Ureter (tissue), 1 donor: ENCODE measurements at places on chromosomes 6 and 20.

DNA sequence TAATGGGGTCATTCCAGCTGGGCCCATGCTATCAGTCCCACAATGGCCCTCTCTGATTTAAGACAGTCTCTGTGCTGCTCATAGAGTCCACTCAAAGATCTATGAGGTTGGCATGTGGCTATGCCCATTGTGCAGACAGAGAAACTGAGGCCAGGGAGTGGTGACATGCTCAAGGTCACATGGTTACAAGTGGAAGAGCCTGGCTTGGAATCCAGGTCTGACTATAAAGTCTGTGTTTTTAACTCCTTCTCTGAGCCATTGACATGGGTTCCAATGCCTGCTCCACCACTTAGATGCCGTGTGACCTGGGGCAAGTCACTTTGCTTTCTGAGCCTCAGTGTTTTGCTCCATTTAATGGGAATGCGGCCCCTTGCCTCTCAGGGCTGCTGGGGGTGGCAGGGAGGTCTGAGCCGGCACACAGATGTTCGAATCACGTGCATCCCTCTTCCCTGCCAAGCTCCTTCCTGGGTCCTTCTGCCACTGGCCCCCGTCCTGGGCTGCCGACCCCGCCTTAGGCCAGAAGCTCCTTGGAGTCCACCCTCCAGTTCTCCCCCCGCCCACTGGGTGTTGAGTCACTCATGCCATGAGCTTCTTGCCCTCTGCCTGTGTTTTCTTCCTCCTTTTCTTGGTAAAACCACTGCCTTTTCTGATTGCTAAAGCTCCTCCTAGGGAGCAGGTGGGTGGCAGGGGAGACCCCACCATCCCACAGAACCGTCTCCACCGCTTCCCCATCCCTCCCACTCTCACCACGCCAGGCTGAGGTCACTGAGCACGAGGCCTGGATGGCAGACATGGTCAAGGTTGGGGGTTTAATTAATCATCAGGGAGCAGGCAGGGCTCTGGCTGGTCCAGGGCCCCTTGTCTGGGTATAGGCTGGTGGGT lies 35.7 kb downstream of the CEBPB start:
- no peak for DNase-seq

DNA sequence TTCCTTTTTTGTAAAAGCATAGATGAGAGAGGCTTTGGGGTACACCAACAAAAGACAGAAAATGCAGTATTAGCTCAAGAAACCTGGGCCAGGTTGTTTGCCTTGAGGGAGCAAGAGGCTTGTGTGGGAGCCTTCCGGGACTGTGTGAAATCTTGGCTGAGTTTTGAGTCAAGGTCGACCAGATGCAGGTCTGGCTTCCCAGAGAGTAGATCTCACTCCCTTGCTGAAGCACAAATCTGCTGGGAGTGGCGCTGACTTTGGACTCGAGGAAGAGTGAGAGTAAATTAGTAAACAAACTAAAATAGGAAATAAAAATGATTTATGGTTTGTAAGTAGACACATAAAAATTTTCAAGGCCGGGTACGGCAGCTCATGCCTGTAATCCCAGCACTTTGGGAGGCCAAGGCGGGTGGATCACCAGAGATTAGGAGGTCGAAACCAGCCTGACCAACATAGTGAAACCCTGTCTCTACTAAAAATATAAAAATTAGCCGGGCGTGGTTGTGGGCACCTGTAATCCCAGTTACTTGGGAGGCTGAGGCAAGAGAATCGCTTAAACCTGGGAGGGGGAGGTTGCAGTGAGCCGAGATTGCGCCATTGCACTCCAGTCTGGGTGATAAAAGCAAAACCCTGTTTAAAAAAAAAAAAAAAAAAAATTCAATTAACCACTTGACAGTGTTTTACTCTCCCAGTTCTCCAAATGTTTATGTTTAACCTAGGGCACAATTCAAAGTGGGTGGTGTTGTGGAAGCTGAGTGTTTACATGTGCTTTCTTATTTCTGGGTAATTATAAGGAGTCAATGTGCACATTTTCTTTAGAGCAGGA lies 27.7 kb upstream of the EDN1 start:
- no peak for DNase-seq

GRCh38 chr20:14800707-14801425 lies 463.5 kb upstream of the FLRT3 start:
- no peak for DNase-seq

- DNase-seq, result no peak
These were observed 557.8 kb downstream of the HACE1 start for GRCh38 chr6:104301951-104302350.

- DNase-seq, result no peak
These were observed 31.5 kb downstream of the PMEPA1 start for GRCh38 chr20:57678340-57678739.

GRCh38 chr6:56214703-56215101 lies 32.7 kb downstream of the COL21A1 start:
- no peak for DNase-seq

GRCh38 chr6:12297363-12298016 lies 7.3 kb downstream of the EDN1 start:
- no peak for DNase-seq

- no peak for DNase-seq
These were observed 504.2 kb upstream of the ID4 start for GRCh38 chr6:19332806-19333460.

DNA sequence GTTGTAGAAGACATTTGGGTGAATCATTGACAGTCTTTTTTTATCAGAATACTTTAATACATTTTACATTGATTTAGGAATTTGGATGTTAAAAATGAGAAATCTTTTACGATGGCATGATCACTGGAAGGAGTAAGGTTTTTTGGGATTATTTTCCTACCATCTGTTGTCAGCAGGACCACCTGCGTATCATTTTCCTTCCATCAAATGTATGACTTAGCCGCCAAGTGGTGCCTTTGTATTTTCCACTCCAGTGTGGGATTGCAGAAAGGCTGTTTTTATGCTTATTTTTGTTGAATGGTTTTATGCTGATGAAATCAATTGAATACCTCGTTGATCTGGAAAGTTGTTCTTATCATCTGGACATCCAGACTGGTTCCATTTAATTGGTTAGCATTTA lies 35.8 kb downstream of the AKAP12 start:
- DNase-seq, result no peak

- no peak for DNase-seq
These were observed 79.3 kb downstream of the CAP2 start for GRCh38 chr6:17472653-17473183.

- no peak for DNase-seq
These were observed 14.7 kb upstream of the LAMA4 start for GRCh38 chr6:112269114-112269513.

DNA sequence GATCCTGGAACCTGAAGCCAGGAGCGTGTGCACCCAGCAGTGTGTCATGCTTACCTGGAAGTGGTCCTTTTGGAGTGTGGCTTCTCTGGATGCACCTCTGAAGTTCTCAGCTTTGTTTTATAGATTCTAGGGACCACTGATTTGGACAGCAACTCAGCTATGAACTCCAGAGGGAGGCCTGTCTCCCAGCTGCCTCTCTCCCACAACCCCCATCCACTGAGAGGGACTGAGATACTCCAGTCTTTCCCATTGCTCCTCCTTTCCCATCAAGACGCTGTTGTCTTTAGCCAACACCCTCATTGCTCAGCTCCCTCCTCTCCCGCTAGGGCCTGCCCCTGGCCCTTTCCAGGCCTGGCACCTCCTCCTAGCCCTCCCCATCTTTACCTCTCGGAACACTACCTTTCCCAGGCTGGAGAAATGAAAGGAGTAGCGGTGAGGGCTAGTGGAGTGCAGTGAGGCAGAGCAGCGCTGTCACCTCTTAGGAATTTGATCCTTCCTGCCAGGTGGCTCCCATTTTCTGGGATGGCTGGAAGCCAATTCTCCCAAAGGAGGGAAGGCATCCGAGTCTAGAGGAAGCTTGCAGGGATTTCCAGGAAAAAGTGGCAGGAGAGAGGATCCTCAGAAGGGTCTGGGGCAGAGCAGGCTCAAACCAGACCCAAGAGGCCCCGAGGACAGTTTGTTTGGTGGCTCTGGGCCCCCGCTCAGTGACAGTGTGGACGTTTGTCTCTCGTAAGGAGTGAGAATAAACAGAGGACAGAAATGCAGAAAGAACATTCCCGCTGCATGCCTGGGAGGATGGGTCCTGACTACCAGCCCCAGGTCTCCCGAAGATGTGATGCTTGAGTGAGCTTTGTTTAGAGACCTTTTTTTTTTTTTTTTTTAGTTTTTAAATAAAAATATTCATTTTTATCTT lies at the start of gene LRRN4:
Gene LRRN4, minus strand, starts transcription at position 285 of the 913 bp plus-strand sequence. CDS start 1,261 bp downstream, outside the sequence.
- no peak for DNase-seq

DNA sequence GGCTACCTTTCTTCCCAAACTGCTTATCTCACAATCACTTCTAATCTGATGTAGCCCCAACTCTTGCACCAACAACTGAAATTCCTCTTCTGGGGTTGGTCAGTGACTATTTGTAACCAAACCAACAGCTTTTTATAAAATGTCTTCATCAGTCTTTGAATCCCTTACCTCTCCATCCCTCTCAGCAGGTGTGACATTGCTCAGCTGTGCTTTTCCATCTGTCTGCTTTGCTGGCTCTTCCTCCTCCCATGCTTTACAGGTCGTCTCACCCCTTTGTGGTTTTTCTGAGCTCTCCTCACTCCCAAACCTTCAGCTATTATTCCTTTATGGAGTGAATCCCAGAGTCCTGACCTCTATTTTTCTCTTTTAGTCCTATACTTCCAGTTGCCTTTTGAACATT lies 5.9 kb downstream of the MAP7 start:
- no peak for DNase-seq

DNA sequence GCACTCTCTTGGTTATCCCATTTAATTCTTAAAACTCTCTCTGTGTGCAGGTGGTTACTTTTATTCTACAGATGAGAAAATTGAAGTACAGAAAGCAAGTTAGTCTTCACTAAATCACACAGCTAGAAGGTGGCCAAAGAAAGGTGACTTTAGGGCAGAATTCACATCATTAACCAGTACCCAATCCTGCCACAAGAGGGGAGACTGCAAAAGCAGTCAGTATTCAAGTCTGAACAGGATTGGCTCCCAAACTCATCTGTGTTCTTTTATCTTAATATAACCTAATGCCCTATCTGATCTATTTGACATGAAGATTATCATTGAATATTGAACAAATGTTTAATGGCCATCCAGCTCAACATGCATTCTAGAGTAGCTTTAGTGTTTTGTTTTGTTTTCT lies 225.3 kb upstream of the FAM83B start:
- no peak for DNase-seq

GRCh38 chr6:6348256-6348655 lies 27.8 kb upstream of the F13A1 start:
- DNase-seq, result no peak

- no peak for DNase-seq
These were observed 11.6 kb upstream of the F13A1 start for GRCh38 chr6:6331946-6332601.

GRCh38 chr6:25627001-25627400 lies 25.0 kb upstream of the SCGN start:
- no peak for DNase-seq

DNA sequence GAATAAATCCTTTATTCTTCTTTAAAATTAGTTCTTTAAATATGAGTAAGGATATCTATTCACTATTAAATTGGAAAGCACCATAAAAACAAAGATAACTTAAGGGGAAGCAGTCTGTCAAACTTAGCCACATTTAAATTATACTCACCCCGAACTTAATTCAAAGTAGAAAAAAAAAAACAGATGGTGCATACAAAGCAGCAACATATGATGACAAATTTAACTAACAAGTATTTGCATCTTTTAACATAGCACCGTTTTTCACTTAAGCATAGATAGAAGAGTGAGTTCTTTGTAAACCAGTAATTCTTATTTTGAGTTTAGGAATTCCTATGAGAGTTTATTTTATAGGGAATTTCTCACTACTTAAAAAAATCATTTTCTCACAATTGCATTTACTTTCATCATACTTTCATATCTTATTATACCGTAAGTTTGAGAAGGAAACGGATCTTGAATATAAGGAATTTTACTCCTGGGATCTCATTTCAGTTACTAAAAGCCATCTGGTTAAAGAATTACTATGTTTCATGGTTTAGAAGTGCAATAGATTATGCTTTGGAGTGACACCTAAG lies 828.2 kb upstream of the MAP3K7 start:
- no peak for DNase-seq

GRCh38 chr20:60345106-60345505 lies 386.9 kb downstream of the CDH26 start:
- no peak for DNase-seq
